ENCODE measurements at places on chromosomes 6 and 20. TPM values are rescaled to one million over a fixed set of nuclear protein-coding genes. Genes with fewer than 3 reads are reported as not detected.
A peak's percentile ranks its signal among the peaks of the same experiment; 100 is the strongest.

DNA sequence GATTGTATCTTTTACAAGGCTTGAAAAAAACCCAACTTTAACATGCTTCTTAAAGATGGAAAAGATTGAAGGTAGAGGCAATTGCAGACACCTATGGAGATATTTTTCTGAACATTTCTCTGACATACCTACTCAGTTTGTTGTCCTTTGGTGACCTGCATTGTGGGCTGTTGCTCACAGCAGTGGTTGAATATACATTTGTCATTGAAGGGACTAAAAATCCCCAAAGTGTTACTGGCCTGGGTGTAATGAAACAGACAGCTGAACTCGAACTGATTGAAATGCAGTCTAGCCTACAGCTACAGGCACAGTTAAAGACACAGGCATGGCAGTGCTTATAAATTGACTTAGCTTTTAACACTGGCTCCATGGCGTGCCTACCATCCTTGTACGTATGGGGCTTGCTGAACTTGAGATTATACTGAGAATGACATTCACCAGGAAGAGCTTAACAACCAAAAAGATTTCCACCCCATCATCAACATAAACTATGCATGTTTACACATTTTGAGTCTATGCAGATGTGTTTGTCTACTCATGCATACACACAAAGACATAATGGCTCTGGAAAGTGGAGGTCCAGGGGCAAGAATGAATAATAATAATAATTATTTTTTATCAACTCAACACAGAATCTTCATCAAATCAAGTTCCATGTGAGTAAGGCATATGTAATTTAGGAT lies 83.2 kb upstream of the NOX3 start:
- no peak for DNase-seq

DNA sequence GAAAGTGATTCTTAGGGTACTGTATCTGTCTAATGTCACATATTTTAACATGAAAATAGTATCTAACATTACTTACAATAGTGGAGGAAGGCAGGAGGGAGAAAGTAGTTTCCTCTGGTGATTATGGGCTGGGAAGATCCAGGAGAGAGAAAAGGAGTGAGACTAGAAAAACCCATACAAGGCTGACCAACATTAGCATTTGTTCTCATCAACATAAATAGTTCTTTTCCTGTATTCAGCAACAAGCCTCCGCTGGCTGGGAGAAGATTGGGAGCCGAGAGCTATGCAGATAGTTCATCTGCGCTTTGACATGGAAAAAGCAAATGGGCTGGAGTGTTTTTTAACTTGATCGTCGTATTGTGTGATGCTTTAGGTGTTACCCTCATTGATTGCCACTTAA lies 239.4 kb downstream of the PHACTR1 start:
- DNase-seq = no peak

DNA sequence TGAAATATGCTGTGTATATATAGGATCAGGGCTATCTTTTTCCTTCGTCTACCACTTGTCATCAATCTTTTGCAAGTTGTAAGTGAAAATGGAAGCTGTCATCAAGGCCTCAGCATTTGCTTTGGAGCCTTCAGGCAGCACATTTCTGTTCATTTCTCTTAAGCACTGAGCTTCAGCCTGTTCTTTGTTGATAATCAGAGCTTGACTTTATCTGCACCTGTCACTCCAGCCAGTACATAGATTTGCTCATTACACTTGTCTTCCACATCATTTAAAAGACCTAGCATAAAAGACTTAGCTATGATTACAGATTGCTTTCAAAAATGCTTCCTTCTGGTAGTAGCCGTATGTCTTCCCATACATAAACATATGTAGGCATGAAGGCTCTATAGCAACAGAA lies 189.8 kb upstream of the GRIK2 start:
- no peak for DNase-seq

DNA sequence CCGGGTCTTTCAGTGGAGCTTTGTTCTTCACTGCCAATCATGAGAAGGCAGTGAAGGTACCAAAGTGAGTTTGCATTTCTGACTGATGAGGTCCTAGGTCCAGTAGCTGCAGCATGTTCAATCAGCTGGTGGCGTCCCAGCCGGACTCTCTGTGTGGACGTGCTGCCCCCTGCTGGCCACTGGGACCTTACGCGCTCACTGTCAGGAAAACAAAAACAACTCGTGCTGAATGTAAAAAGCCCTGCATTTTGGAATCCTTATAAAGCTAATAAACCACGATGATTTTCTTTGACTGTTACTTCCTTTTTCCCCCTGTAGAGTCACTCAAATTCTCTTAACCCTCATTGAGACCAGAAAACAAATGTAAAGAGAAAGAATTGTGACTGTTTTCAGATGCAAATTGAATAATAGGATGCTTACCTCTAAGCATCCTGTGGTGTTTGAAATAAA lies 4.9 kb upstream of the CD24 start:
- DNase-seq = peak; percentile 94

DNA sequence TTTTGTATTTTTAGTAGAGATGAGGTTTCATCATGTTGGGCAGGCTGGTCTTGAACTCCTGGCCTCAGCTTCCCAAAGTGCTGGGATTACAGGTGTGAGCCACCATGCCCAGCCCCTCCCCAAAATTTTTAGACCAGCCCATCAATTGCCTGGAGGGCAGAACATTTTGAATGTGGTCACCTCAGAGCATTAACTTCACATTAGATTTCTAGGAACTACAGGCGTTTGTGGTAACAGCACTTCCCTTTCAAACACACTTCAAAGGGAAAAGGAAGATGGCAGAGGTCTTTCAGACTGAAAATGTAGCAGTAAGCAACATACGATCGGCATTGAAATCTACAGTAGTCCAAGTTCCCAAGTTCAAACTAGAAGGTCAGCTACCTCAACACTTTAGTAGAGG lies 12.3 kb upstream of the SLA2 start:
- DNase-seq = no peak

- DNase-seq = no peak
These were observed 62.8 kb upstream of the SCP2D1 start for GRCh38 chr20:18750735-18751134.

The PLN gene
- 158 TPM for total RNA-seq

The SEL1L2 gene
- total RNA-seq = 2.2 TPM

- DNase-seq = no peak
These were observed 12.3 kb upstream of the DSP start for GRCh38 chr6:7529141-7529540.

- no peak for DNase-seq
These were observed 187.5 kb downstream of the PLCB4 start for GRCh38 chr20:9256393-9256792.

The ABHD16B gene
- total RNA-seq = not detected

DNA sequence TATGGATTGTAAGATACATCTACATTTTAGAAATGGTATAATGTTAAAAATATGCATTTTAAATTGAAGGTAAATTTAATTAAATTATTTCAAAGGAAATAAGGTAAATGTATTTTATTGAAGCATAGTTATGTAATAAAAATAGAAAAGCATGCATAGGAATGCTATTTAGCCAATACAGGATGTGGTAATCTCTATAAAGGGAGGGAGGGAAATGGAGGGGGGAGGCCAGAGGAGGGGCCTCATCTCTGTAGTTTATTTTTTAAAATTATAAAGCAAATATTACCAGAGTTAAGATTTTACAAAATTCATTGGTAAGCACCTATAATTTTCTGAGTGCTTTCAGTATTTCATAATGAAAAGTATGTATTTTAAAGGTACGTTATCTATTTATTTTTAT lies 27.2 kb downstream of the SLC16A10 start:
- DNase-seq = no peak

- DNase-seq = no peak
These were observed 255.4 kb downstream of the OGFRL1 start for GRCh38 chr6:71544028-71544427.

DNA sequence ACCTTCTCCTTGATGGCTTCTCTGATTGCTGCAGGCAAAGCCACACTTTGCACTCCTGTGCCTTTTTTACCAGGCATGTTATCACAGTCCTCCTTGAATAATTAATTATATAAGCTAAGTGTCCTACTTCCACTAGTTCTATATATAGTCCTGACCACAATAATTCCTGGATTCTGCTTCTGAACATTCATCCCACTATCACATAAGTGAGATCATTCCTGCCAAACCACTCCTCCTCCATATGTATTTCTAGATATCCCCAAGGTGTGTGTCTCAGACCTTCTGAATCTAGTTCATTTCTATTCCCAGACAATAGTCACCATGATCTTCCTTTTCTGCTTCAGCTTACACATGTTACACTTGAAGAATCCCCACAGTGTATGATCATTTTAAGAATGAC lies 1237.5 kb upstream of the MAP3K7 start:
- no peak for DNase-seq

The ADGRB3 gene
- total RNA-seq = 1.6 TPM

The NINL gene
- 3.1 TPM for total RNA-seq

The SIRPB2 gene
- 2.9 TPM for total RNA-seq

The PDYN gene
- total RNA-seq = not detected

The FOXQ1 gene
- total RNA-seq = 29.6 TPM

DNA sequence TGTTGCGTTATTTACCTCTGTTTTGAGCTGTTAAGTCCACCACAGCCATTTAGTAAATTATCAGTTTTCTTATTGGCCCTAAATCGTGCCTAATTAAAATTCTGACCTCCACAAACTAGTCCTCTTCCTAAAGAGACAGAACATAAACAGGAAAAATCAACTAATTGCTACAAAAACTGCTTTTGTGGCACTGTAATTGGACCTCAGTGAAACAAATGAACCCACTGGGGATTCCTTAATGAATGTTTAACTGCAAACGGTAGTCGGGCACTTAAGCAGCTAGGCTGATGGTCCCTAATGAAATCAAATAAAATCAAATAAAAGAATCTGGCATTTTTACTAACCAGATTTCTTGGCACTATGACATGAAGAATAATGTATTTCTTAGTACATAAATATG lies 513.4 kb upstream of the SLC35B3 start:
- DNase-seq = no peak

DNA sequence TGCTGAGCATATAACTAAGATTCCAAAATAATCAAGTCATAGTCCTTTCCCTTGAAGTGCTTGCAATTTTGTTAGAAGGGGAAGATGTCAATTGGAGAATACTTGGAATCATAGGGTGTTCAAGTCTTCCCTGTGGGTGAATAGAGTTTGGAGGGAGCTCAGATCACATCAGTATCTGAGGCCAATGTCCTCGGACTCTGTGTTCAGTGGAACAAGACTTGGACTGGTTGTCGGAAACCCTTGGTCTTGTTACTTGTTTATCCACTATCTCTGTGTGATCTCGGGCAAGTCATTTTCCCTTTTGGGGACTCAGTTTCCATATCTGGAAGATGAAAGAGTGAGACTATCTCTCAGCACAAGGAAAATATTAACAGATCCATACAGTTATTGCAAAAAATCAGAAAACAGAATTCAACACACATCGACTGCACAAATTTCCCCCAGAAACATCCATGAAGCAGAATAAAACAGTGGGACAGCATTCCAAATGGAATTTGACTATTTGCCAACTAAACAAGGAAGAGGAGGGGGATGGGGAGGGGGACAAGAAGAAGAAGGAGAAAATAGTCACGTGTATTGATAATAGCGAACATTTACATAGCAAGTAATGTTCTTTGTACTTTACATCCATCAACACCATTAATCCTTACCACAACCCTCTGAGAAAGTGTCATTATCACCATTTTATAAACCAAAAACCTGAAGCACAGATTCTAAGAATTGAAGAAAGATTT lies 3.9 kb upstream of the EDEM2 start:
- no peak for DNase-seq

DNA sequence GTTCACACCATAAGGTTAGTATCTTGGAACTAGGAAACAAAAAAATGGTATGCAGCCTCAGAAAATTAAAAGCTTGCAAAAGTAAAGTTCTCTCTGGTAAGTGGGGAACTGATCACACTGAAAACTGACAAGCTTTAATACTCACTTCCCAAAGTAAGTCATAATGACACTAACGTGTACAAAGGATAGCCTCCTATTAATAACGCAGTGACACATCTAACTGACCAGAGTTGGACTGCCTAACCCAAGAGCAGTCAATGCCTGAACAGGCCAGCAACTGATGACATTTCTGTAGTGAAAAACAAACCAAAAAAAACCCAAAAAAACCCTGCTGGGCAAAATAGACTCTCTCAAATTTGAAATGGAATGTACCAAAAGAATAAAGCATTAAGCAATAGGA lies 30.7 kb downstream of the CHD6 start:
- no peak for DNase-seq

DNA sequence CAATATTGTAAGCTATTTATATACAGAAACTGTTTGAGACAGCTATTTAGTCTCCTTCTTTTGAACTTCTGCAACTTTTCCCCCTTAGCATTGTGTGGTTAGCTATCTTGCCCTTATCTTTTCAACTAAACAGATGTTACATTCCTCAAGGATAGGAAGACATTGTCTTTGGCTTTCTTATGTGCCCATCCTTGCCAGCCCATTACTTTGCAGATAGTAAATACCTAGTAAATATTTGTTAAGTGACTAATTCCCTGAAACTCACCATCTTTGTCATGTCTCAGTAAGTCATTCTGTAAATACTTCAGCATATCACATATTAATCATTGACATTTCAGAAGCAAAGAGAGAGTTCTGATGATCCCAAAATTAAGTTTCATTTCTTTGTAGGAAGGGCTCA lies 69.1 kb upstream of the FLRT3 start:
- no peak for DNase-seq

DNA sequence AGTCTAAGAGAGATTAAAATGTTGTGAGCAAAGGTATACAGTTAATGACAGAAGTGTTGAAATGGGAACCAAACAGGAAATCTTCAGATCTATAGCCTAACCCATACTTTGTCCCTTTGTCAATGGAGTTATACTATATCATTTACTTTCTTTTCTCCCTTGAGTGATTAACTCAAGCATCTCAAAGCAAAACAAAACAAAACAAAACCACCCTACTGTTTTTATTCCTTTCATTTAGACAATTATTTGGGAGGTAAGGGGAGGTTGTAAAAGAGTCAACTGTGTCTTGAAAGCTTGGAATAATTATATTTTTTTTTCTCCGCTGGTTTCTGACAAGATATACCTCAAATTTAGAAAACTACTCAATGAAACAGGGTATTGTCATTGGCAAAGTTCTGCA lies 139.8 kb upstream of the HMGN3 start:
- no peak for DNase-seq

The HSPA1L gene
- 1.1 TPM for total RNA-seq

The GABRR1 gene
- total RNA-seq = not detected

- DNase-seq = no peak
These were observed 643.8 kb downstream of the RFPL4B start for GRCh38 chr6:112990971-112991370.

DNA sequence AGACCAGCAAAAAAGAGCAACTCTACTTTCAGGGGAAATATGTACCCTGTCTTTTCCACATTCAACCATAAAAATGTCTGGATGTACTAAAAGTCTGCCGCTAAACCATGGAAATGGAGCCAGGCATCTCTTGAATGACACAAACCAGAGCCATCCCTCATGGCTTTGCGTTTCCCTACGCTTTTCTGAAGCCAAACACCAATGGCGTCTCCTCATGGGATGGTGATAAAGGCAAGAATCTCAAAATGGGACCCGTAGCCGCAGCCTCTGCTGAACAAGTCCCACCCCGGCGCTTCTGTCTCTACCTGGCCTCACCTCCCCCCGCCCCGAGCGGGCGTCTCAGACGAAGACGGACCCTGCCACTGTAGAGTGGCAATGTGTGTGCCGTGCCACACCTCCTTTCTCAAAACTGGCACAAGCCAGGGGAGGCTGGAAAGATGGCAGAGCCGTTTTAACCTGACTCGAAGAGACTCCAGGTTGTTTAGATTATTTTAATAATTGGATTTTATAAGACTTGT lies 80.3 kb upstream of the AFDN start:
- DNase-seq = peak; percentile 23

The APCDD1L gene
- total RNA-seq = not detected

GRCh38 chr6:88072462-88072861 lies 24.8 kb downstream of the SPACA1 start:
- DNase-seq = no peak

Measured in stomach (tissue), 19 donors.